ENCODE measurements at places on chromosomes 11 and 22. TPM values are rescaled to one million over a fixed set of nuclear protein-coding genes. Genes with fewer than 3 reads are reported as not detected.

Gene SELENOM
- 38.0 TPM for total RNA-seq

Gene C11orf86
- not detected for total RNA-seq

Gene PPP6R2
- 42.1 TPM for total RNA-seq

Gene FIBIN
- 61.7 TPM for total RNA-seq

Gene EFEMP2
- total RNA-seq, result 81.4 TPM

Gene SYNGR1
- total RNA-seq, result 23.6 TPM

Gene UFD1
- 56.6 TPM for total RNA-seq

Gene BIK
- total RNA-seq, result not detected

Gene CDPF1
- 8.8 TPM for total RNA-seq

Gene PDE3B
- 0.35 TPM for total RNA-seq

Gene HTATIP2
- total RNA-seq, result 33.3 TPM

Gene DKK3
- 293 TPM for total RNA-seq

Gene AAMDC
- 58.4 TPM for total RNA-seq

Gene LRRC74B
- not detected for total RNA-seq

Gene TMEM191B
- 0.60 TPM for total RNA-seq

Gene OR5B17
- not detected for total RNA-seq

Gene NPTXR
- total RNA-seq, result 0.60 TPM

Gene DEFB131B
- not detected for total RNA-seq

Gene BTBD18
- total RNA-seq, result not detected

Gene CHST1
- 0.15 TPM for total RNA-seq

Gene GRIA4
- total RNA-seq, result not detected

Gene MUC2
- total RNA-seq, result not detected

Gene DEUP1
- not detected for total RNA-seq

Gene DNAJB7
- total RNA-seq, result not detected

Gene LRRC55
- not detected for total RNA-seq

Gene ZNF215
- 1.3 TPM for total RNA-seq

Gene ANKK1
- 0.12 TPM for total RNA-seq

Gene SRPRA
- 48.0 TPM for total RNA-seq

Gene MAPK8IP2
- 0.12 TPM for total RNA-seq

Gene KCNQ1OT1
- 2.1 TPM for total RNA-seq

Gene RASGRP2
- total RNA-seq, result 0.23 TPM

Gene TSSK2
- total RNA-seq, result under 0.01 TPM

Gene AASDHPPT
- total RNA-seq, result 52.8 TPM

Gene GSTT2B
- total RNA-seq, result 9.5 TPM

Gene SMTNL1
- total RNA-seq, result not detected

Gene MYO7A
- 0.23 TPM for total RNA-seq

Gene MRGPRF
- total RNA-seq, result 2.1 TPM

Gene MPPED2
- not detected for total RNA-seq

All from smooth muscle cell of the coronary artery (primary cell).